ENCODE measurements at places on chromosomes 3 and 15. TPM values are rescaled to one million over a fixed set of nuclear protein-coding genes. Genes with fewer than 3 reads are reported as not detected.

Gene GOLGA6L9
- 1.3 TPM for polyA plus RNA-seq

Gene SLC7A14
- polyA plus RNA-seq, result 0.57 TPM

Gene TUSC7
- not detected for polyA plus RNA-seq

Gene GCNT3
- not detected for polyA plus RNA-seq

Gene C2CD4A
- polyA plus RNA-seq, result 0.10 TPM

Gene GTF2E1
- 7.3 TPM for polyA plus RNA-seq

Gene CLDN11
- polyA plus RNA-seq, result 178 TPM

Gene ASB14
- not detected for polyA plus RNA-seq

Gene PLSCR5
- polyA plus RNA-seq, result not detected

GRCh38 chr3:57777774-57778173 is 21.7 kb downstream of the SLMAP start:
- peak; percentile 25 for DNase-seq

GRCh38 chr3:28590860-28591259 is 242.2 kb upstream of the AZI2 start:
- no peak for DNase-seq

DNA sequence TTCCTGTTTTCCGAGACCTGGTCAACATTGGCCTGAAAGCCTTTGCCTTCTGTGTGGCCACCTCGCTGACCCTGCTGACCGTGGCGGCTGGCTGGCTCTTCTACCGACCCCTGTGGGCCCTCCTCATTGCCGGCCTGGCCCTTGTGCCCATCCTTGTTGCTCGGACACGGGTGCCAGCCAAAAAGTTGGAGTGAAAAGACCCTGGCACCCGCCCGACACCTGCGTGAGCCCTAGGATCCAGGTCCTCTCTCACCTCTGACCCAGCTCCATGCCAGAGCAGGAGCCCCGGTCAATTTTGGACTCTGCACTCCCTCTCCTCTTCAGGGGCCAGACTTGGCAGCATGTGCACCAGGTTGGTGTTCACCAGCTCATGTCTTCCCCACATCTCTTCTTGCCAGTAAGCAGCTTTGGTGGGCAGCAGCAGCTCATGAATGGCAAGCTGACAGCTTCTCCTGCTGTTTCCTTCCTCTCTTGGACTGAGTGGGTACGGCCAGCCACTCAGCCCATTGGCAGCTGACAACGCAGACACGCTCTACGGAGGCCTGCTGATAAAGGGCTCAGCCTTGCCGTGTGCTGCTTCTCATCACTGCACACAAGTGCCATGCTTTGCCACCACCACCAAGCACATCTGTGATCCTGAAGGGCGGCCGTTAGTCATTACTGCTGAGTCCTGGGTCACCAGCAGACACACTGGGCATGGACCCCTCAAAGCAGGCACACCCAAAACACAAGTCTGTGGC is 16.9 kb downstream of the TMEM43 start:
- DNase-seq, result peak; percentile 59

DNA sequence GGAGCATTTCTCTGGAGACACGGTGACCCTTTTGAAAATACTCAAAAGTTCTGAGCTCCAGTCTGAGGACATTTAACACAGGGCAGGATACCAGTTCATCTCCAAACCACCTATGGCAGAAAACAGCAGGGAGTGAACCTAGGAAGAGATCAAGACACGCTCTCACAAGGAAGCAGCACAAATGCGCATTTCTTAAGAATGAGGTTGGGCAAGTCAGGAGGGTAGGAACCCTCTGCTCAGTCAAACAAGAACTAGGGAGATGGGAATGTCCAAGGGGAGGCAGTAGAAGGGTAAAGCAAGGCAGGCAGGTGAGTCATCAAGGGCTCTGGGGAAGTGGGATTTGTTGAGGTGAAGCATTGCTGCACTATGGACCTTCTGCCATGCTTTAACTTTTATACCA is 60.3 kb upstream of the PSMD6 start:
- DNase-seq, result no peak

DNA sequence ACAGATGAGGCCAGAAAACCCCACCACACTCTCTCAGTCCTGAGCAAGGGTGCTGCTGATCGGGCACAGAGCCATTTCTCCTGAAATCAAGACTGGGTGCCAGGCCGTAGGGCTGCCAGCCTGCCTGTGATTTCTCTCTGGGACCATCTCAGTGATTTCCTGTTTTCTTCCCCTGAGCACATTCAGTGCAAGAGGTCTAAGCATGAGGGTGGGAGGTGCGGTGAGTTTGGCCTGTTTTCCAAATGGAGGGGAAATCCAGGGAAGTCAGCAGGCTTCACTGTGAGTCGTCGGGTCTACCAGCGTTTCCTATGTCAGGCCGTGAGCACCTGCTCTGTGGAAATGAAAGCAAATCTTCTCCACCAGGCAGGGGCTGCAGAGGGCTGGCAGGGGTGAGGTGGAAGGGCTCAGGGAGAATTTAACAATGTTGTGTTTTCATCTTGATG is 82.3 kb downstream of the ST6GAL1 start:
- DNase-seq, result peak; percentile 95

DNA sequence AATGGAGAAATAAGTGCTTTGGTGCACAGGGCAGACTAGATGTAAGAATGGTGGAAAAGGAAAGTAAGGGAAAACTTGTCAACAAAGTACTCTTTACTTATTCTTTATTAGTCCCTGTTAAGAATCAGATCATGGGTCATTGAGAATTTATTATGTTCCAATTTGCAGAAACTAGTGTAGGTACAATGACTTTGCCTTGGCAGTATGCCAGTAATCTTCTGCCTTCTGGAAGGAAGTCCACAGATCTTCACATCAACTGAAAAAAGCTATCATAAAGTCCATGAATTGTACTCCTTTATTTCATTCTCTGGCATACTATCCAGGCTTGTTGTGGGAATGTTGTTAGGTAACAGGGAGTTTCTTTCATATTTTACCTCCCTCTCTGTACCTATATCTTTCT is 88.2 kb upstream of the FLNB start:
- no peak for DNase-seq

- DNase-seq, result peak; percentile 20
Measured at GRCh38 chr3:194931865-194932264, 246.2 kb downstream of the FAM43A start.

GRCh38 chr3:24305795-24306467 is 188.7 kb downstream of the THRB start:
- no peak for DNase-seq

DNA sequence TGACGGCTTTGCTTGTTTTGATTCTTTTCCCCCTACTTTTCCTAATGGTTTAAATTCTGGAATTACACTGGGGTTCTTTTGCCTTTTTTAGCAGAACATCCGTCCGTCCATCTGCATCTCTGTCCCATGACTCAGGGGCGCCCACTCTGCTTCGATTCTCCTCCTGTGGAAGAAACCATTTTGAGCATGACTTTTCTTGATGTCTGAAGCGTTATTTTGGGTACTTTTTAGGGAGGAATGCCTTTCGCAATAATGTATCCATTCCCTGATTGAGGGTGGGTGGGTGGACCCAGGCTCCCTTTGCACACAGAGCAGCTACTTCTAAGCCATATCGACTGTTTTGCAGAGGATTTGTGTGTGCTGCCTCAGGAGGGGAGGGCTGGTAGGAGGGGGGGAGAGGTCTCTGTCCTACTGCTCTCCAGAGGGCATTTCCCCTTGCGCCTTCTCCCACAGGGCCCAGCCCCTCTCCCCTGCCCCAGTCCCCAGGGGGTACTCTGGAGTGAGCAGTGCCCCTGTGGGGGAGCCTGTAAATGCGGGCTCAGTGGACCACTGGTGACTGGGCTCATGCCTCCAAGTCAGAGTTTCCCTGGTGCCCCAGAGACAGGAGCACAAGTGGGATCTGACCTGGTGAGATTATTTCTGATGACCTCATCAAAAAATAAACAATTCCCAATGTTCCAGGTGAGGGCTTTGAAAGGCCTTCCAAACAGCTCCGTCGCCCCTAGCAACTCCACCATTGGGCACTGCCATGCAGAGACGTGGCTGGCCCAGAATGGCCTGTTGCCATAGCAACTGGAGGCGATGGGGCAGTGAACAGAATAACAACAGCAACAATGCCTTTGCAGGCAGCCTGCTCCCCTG is 19.5 kb upstream of the BSN start:
- DNase-seq, result no peak

GRCh38 chr3:113166719-113167492 is 44.5 kb upstream of the BOC start:
- no peak for DNase-seq

DNA sequence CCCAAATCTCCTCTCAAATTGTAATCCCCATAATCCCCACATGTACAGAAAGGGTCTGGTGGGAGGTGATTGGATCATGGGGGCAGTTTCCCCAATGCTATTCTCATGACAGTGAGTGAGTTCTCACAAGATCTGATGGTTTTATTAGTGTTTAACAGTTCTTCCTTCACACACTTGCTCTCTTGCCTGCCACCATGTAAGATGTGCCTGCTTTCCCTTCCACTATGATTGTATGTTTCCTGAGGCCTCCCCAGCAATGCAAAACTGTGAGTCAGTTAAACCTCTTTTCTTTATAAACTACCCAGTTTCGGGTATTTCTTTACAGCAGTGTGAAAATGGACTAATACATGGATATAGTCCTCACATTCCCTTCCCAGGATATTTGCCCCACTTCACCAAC is 126.7 kb upstream of the SPATA12 start:
- DNase-seq, result no peak

GRCh38 chr15:93983526-93983925 is 247.8 kb upstream of the MCTP2 start:
- no peak for DNase-seq

DNA sequence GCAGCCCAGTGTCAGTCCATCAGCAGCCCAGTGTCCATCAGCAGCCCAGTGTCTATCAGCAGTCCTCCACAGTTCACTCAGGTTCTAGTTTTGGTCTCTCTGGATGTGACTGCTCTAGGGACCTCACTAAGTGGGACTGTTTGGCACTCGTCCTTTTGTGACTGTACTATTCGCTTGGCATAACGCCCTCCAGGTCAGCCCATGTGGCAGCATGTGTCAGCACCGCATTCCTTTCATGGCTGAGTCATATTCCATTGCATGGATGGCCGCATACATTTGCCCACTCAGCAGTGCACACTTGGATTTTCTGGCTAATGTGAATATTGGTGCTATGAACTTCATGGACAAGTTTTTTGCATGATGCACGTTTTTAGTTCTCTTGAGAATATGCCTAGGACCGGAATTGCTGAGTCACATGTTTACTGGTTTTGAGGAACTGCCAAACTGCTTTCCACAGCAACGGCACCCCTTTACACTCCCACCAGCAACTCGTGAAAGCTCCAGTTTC is 16.4 kb downstream of the CHST13 start:
- DNase-seq, result peak; percentile 11

GRCh38 chr15:83657549-83657948 is 3.6 kb downstream of the ADAMTSL3 start:
- no peak for DNase-seq

DNA sequence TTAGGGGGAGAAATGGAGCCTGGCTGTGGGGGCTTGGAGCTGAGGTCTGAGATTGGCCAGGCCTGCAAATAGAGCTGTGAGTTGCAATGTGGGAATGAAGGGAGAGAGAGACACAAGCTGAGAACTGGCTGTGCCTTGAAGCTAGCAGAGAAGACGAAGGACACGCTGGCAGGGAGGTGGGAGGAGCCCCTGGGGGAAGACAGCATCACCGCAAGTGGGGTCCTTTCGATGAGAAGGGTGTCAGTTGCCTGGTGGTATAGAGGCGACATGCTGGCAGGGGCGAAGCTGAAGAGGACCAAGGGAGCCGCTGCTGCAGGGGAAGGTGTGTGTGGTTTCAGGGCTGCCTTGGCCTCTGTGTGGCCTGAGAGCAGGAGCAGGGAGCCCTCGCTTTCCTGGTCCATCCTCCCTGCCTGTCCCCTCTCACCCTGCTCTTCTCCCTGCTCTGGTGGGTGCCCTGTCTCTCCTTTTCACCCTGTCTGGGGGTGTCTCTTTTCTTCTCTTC is 5.5 kb downstream of the RHCG start:
- DNase-seq, result no peak

GRCh38 chr3:72665701-72666446 is 182.4 kb downstream of the SHQ1 start:
- DNase-seq, result peak; percentile 50

DNA sequence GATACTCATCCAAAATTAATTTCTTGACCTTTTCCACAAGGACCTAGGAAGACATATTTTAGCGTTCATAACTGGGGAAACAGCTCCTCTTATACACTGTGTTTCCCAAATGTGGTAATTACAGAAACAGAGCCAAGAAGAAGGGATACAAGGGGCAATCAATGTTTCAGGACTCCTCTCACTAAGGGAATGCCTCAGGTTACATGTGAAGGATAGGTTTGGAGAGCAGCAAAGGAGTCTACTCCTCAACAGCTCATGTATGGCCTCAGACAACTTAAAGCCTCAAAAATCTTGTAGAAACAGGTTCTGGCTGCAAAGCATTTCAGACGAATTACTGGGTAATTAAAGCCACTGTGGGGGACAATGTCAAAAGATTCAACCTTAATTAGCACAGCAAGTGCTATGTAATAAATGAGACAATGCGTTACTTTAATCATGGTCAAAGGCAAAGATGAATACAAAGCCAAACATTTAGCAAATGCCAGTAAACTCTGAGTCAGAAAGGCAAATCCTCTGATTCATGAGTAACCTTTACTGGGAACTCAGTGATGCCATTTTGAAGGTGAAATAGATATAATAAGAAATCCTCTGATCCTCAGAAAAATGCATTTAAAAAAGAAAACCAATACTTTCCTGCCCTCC is 1111.2 kb downstream of the TUSC7 start:
- DNase-seq, result no peak

DNA sequence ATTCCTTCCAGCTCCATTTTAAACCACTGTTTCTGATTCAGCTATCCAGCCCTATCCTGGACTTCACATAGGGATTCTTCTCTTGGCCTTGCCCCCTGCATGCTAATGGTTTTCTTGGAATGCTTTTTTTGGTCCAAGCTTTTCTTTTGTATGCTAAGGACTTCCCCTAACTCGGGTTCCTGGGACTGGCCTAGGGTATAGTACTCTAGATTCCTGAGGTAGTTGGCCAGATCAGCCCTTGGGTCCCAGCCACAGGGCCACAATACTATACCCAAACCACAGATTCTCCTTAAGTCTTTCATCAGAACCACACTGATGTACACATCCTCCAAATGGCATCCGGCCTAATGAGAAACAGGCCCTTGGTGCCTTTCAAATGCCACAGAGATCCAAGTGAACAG is 2.8 kb downstream of the FYCO1 start:
- DNase-seq, result no peak

DNA sequence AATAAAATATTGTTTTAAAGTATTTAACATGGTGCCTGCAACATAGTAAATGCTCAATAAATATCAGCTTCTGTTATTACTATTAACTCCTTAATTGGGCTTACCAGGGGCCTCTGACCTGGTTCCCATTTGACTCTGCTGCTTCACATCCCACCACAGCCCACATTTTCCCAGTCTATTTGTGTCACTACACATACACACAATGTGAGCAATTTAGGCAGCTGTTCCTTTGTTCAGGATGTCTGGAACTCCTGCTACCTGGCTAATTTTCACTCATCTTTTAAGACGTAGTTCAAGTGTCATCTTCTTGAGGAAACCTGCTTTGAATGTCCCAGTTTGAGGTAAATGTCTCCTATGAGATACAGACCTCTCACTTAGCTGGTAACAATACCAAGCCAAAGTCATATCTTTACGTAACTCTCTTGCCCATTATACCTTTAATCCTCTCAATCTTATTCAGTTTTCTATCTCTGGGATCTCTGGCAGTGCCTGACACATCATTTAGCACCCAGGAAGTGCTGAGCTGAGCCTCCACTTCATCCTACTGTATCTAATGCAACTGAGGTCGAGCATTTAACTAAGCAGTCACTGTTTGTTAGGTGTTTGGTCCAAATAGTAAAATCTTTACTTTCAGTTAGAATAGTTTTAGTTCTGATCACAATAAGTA is 4.4 kb downstream of the TGFBR2 start:
- DNase-seq, result no peak

Data from endothelial cell of umbilical vein (primary cell).